Caudate nucleus (tissue), 63 donors: ENCODE measurements at places on chromosomes 5 and 9.

DNA sequence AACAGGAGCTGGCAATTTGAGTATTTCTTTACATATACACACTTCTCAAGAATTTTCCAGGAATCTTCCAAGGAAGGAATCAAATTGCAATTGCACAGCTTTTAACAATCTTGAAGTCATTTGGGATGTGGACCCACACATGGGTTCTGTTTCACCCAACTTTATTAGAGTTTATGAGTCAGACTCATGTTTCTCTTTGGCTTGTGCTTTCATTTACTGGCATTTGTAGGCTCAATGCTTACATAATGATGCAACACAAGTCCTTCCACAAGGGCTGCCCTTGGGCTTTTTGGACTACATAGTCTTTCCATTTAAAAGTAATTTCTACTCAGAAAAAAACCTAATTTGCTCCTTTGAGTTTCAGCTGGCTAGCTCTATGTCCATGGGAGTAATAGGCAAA, 4.6 kb upstream of the CDC37L1 start:
- DNase-seq = no peak

- DNase-seq = no peak
Measured at GRCh38 chr5:16819522-16820167, 116.4 kb downstream of the MYO10 start.

- no peak for DNase-seq
Measured at GRCh38 chr5:167678481-167678880, 613.0 kb upstream of the WWC1 start.

GRCh38 chr5:96747720-96748119, 60.0 kb downstream of the ERAP1 start:
- no peak for DNase-seq

GRCh38 chr5:177040814-177041420, 18.4 kb downstream of the ZNF346 start:
- DNase-seq = no peak

GRCh38 chr5:76715736-76716455, at the start of gene F2R:
F2R (plus strand) TSS chr5:76716126; CDS start chr5:76716308, 182 bp downstream.
- no peak for DNase-seq

DNA sequence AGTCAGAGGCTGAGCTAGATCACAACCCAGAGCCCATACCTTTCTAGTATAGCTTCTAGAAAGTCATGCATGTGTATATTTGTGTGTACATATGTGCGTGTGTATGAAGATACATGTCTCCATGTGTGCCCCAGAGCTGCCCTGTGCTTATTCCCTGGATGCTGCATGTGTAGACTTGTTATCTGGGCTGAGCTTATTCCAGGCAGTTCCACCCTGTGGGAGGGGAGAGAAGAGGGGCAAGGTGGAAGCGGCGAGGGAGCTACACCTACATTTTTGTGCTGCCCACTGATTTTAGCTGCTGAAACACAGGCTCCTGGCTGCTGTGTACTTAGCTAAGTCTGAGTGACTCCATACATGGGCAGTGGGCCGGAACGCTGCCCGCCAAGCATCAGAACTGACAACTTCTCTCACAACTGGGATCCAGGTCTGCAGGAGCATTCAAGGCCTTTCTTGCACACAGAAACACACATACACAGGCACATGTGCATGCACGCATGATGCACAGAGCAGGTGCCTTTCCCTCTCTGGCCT, 38.0 kb upstream of the XPA start:
- DNase-seq = no peak

DNA sequence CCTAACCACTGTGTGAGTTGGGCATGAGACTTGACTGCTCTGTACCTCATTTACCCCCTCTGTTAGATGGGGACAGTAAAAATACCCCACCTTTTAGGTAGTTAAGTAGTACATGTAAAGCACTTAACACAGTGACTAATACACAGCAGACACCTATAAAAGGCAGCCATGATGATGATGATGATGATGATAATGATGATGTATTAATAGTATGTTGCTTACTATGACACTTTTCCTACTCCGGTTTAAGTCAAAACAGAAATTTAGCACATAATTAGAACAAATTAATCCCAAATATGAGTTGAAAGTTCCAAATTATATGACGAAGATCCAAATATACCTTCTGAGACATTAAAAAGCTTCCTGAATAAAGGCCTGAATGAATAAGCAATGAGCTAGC, 222.1 kb downstream of the GAPVD1 start:
- no peak for DNase-seq

- DNase-seq = no peak
Measured at GRCh38 chr9:131867611-131868192, 127.8 kb upstream of the RAPGEF1 start.

DNA sequence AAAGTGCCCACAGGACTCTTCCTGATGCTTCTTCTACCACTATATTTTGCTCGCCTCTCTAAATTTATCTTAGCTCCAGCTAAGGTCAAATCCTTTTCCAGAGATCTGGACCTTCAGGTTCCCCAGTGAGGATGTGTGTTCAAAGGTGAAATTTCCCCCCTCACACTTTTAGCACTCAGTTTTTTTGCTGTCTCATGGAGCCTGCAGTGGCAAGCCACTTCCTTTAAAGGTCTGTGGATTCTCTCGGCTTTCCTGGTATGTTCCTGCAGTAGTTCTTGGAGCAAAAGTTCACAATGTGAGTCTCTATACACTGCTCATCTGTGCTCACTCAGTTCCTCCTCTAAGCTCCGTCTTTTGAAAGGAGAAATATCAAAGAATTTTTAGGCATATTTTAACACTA, 181.4 kb downstream of the LURAP1L start:
- no peak for DNase-seq

DNA sequence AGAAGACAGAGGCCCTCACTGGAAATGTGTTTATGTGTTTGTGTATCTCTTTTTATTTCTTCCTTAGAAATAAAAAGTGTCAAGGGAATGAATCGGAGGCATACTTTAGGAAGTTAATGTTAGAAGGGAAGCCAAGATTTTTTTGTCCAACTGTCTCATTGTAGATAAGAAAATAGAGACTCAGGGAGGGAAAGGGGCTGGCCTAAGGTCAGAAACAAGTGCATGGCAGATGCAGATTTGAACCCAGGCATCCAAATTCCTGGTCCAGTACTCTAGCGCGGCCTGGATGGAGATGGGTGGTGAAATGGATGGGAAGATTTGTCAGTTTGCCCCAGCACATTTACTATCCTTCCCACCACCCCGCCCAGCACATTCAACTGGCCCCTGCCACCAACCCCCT, 19.8 kb upstream of the TNIP1 start:
- no peak for DNase-seq

DNA sequence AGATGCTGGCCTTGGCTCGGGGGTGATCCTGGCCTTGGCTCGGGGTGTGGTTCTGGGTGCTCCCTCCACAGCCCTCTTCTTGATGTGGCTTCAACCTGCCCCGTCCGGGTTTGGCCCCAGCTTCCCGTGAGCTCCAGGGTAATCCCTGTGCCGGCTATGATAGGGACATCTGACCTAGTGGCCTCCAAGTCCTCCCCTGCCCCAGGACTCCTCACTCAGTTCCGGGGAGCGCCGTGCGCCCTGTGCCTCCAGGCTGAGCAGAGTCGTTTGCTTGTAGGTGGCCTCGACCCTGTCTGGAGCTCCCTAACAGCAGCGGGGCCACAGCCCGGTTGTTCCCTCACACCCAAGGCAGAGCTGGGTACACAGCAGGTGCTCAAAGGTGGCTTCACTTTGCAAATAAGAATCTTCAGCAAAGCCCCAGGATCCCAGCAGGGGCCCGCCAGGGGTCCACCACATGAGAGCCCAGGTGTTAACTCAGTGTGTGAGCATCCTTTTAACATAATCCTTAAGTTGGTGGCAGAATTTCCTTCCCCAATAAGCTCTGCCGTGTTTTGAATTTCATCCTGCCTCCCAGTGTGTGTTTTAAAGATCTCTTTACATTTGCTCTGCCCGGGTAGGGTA, 32.3 kb upstream of the CEP72 start:
- no peak for DNase-seq

GRCh38 chr5:96788112-96788749, 19.5 kb downstream of the ERAP1 start:
- no peak for DNase-seq

- no peak for DNase-seq
Measured at GRCh38 chr5:66151030-66151429, 6.9 kb downstream of the SREK1 start.

- no peak for DNase-seq
Measured at GRCh38 chr9:15641291-15641690, 88.4 kb downstream of the CCDC171 start.
